PC-9 (cell line): ENCODE measurements at places on chromosomes 2 and 18.

DNA sequence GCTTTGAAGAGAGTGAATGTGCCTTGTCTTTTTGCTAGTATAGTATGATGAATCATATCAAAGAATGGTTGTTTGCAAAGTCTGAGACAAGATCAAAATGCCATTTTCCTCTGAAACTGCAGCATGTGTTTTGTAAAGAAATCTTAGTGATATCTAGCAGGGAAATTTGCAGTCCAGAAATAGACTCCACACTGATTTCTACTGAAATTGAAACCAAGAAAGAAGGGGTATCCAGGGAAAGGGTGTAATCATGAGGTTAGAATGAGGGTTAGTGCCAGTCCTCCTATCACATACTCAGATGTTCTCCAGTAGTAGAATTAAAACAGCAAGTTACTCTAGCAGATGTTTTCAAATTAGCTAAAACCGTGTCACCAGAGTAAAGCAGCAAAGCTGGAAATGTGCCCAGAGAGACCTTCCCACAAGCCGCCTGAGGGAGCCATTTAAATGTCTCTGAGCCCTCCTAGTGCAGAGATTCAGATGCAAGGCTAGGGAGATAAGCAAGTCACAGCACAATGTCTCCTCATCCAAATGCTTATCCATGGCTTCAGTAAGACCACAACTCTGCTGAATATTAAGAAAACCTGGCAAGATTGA, 4.9 kb downstream of the DLGAP1 start:
- no peak for DNase-seq

- no peak for DNase-seq
Measured at GRCh38 chr2:170341684-170342623, 164.0 kb downstream of the MYO3B start.

DNA sequence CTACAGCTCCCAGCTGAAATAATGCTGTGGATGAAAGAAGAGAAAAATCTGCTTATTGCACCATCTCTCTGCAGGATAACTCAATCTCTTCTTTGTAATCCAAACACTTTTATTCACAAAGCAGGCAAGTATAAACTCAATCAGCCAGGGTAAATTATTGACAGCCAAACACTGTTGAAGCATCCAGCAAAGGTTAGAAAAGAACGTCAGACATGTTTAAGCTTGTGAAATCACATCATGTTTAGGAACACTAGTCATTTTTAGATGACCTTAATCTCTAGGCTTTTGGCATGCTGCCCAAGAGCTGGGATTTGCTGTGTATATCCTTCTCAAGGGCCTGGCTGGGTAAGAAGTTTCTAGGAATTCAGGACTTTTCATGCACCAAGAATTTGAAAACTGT, 1148.1 kb upstream of the FANCL start:
- no peak for DNase-seq

DNA sequence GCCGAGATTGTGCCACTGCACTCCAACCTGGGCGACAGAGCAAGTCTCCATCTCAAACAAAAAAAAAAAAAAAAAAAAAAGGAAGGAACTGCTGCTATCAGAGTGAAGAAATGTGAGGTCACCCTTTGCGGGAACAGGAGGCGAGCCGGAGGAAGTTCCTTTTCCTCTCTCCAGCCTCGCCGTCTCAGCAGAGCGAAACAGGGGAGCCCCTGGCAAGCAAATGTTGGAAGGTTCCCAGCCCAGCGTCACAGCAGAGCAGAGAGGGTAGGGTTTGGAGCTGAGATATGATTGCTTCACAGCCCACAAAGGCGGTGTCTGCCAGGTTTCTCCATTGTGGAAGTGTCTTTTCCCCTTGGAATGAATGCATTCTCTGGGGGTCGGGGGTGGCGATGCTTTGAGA, 28.5 kb downstream of the SLC20A1 start:
- DNase-seq = no peak

- no peak for DNase-seq
Measured at GRCh38 chr2:38494394-38494793, 108.3 kb downstream of the HNRNPLL start.
